ENCODE measurements at places on chromosomes 7 and 10. TPM values are rescaled to one million over a fixed set of nuclear protein-coding genes. Genes with fewer than 3 reads are reported as not detected.

Gene SUGCT
- total RNA-seq = 1.7 TPM

Gene MBL2
- total RNA-seq = not detected

Gene SFRP5
- 0.27 TPM for total RNA-seq

Gene ORC5
- 16.0 TPM for total RNA-seq

Gene VPS41
- total RNA-seq = 103 TPM

Gene HABP2
- 0.77 TPM for total RNA-seq

Gene EEPD1
- total RNA-seq = 7.9 TPM

Gene NKX1-2
- not detected for total RNA-seq

Gene NODAL
- total RNA-seq = not detected

Gene AMPH
- 1.2 TPM for total RNA-seq

- DNase-seq = no peak
- H3K4me3 ChIP-seq = no peak overlapping the region
- H3K4me1 ChIP-seq = peaks cover 4% of the 10 kb centered on the region
- H3K27ac ChIP-seq = no peak overlapping the region
Observed at GRCh38 chr7:55474944-55475854, 97.1 kb downstream of the VOPP1 start.

- DNase-seq = no peak
- no peaks in the 10 kb centered on the region for H3K27me3 ChIP-seq
- H3K4me1 ChIP-seq = no peaks in the 10 kb centered on the region
- peaks cover 92% of the 10 kb centered on the region for H3K36me3 ChIP-seq
- H3K4me3 ChIP-seq = no peak overlapping the region
- no peak overlapping the region for H3K27ac ChIP-seq
Observed at GRCh38 chr10:5743736-5744135, 59.1 kb downstream of the TASOR2 start.

DNA sequence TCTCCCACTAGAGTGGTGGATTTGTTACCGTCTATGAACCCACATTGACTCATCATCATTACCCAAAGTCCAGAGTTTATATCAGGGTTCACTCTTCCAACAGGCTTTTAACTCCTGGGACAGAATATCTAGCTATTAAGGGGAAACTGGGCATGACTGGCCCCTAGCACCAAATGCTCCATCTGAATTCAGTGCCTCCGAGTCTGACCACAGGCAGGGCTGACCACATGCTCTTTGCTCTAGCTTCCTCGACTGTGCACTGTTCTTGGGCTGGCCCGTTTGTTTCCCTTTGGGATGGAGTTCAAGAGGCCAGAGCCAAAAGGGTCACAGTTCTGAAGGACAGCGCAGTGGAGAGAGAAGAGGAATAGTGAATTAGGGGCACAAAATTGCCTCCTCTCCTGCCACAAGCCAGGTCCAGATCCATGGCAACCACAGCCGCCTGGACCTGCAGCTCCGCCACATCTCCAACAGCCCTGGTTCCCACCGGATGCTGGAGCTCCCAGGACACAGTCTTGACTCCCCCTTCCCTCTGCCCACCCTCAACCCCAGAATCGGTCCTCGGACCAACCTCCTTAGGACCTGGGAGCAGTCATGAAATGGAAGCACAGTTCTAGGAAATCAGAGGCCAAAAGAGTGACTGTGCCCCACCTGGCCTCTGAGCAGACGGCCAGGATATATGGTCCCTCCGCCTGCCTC lies 16.2 kb downstream of the CAMK2G start:
- no peak overlapping the region for H3K27ac ChIP-seq
- H3K4me3 ChIP-seq = no peak overlapping the region
- no peaks in the 10 kb centered on the region for H3K27me3 ChIP-seq

DNA sequence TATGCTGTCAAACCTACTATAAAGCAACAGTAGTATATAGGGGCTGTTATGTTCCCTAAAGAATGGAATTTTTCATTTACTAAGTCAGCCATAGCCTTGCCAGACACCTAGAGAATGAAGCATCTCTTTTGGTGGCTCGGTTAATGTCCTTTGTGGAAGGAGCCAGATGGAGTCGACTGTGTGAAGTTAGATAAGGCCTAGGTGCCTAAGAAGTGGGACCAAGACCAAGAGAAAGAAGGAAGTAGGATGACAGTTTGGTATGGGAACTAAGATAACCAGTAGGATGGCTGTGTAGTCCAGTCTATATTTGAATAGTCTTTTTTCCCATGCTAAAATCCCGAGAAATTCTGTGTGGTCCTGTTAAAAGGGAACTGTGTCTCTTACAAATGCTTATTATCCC lies 62.2 kb downstream of the REEP3 start:
- no peaks in the 10 kb centered on the region for H3K27me3 ChIP-seq
- H3K27ac ChIP-seq = no peak overlapping the region
- peaks cover 26% of the 10 kb centered on the region for H3K4me1 ChIP-seq
- no peaks in the 10 kb centered on the region for H3K36me3 ChIP-seq
- H3K4me3 ChIP-seq = no peak overlapping the region

DNA sequence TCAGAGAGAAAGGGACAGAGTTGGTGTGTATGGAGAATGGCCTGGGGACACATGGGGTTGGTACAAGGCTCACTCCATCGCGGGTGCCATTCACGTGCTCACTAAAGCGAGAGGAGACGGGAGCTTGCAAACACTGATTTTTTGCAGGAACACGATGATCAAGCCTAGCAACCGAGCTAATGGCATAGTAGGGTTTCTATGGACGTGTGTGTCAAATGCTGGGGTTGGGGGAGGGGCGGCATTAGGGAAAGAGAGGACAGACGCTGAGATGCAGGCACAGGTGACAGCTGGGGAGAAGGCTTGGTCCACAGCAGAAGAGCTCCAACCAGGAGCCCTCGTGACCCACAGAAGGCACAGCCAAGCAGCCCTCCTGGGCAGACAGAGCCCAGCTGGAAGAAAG lies 33.9 kb downstream of the RCC1L start:
- no peak overlapping the region for H3K27ac ChIP-seq
- no peak overlapping the region for H3K4me3 ChIP-seq
- no peaks in the 10 kb centered on the region for H3K27me3 ChIP-seq
- DNase-seq = no peak
- H3K4me1 ChIP-seq = no peaks in the 10 kb centered on the region
- peaks cover 34% of the 10 kb centered on the region for H3K36me3 ChIP-seq

- H3K36me3 ChIP-seq = no peaks in the 10 kb centered on the region
- no peak overlapping the region for H3K4me3 ChIP-seq
- H3K4me1 ChIP-seq = no peaks in the 10 kb centered on the region
- peaks cover 8% of the 10 kb centered on the region for H3K27me3 ChIP-seq
- H3K27ac ChIP-seq = no peak overlapping the region
Observed at GRCh38 chr7:155255621-155256020, 42.1 kb upstream of the INSIG1 start.

DNA sequence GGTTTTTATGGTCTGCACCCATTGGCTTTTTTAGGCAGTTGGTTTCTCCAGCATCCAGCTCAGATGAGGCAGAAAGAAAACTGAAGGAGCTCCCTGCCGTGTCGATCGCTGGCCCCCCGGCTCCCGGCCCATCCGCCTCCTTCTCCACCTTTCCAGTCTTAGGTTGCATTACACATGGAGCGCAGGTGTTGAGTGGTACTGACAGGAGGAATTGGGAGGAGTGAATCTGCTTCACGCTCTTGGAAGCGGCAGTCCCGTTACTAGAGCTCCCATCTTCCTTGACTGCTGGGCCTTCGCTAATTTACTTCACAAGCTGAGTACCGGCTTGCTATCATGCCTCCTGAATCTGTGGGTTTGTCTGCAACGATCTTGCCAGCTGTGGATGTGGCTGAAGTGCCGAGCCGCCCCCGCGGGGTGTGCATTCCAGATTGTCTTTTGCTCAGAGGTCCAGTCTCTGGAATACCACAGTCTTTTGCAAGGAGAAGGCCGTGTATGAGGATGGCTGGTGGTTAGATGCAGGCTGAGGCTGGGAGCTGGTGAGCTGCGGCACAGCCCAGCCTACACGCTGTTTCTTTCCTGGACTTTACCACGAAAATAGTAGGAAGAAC lies 17.1 kb downstream of the IQCE start:
- no peaks in the 10 kb centered on the region for H3K4me1 ChIP-seq
- no peak overlapping the region for H3K4me3 ChIP-seq
- no peak overlapping the region for H3K27ac ChIP-seq
- H3K36me3 ChIP-seq = peaks cover 58% of the 10 kb centered on the region
- peak; percentile 6 for DNase-seq

DNA sequence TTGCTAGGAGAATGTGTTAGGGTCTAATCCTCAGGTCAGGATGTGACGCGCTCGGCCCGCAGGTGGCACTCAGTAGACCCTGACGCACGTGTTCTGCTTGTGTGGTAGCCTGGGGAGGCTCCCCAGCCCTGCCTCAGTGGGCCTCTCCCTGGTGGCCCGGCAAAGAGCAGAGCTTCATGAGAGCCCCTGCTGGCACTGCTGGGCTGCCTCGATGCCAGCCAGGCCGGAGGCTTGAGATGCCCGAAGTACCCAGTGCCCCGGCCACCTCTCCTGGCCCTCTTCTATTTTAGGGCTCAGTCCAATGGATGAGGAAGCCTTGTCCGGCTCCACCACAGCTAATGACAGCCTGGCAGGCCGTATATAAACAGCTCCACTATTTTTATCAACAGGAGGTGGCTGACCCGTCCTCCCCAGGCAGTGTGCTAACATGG lies 42.0 kb downstream of the PRF1 start:
- no peak for DNase-seq
- no peak overlapping the region for H3K4me3 ChIP-seq
- H3K27me3 ChIP-seq = no peaks in the 10 kb centered on the region
- H3K27ac ChIP-seq = no peak overlapping the region
- H3K4me1 ChIP-seq = peaks cover 40% of the 10 kb centered on the region

- H3K27me3 ChIP-seq = no peaks in the 10 kb centered on the region
- H3K4me1 ChIP-seq = no peaks in the 10 kb centered on the region
- DNase-seq = no peak
Observed at GRCh38 chr7:142131439-142132185, 20.1 kb downstream of the MGAM2 start.

- H3K27me3 ChIP-seq = no peaks in the 10 kb centered on the region
- no peaks in the 10 kb centered on the region for H3K4me1 ChIP-seq
- no peak for DNase-seq
- H3K27ac ChIP-seq = no peak overlapping the region
Observed at GRCh38 chr10:9081253-9081652, 1026.8 kb downstream of the GATA3 start.

GRCh38 chr10:99435986-99436638 lies 5.7 kb upstream of the GOT1 start:
- peaks cover 10% of the 10 kb centered on the region for H3K4me1 ChIP-seq
- H3K27me3 ChIP-seq = no peaks in the 10 kb centered on the region
- peaks cover 10% of the 10 kb centered on the region for H3K36me3 ChIP-seq
- no peak for DNase-seq

DNA sequence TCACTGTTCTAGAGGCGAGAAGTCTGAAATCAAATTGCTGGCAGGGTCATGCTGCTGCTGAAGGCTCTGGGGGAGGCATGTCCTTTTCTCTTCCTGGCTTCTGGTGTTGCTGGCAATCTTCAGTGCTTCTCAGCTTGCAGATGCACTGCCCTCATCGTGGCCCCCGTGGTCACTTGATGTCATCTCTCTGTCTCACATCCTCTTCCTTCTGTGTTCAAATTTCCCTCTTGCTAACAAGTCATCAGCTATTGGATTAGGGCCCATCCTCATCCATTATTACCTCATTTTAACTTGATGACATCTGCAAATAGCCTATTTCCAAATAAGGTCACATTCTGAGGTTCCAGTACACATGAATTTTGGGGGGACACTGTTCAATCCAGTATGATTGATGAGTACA lies 36.6 kb upstream of the SRGN start:
- H3K27ac ChIP-seq = peak overlapping the region; percentile 15
- peaks cover 46% of the 10 kb centered on the region for H3K4me1 ChIP-seq
- no peak overlapping the region for H3K4me3 ChIP-seq
- peak; percentile 76 for DNase-seq
- H3K27me3 ChIP-seq = no peaks in the 10 kb centered on the region
- no peaks in the 10 kb centered on the region for H3K36me3 ChIP-seq

GRCh38 chr10:930625-931325 lies 730 bp downstream of the LARP4B start:
- peak; percentile 79 for DNase-seq
- peak overlapping the region; percentile 68 for H3K4me3 ChIP-seq
- H3K4me1 ChIP-seq = peaks cover 47% of the 10 kb centered on the region
- no peaks in the 10 kb centered on the region for H3K27me3 ChIP-seq

GRCh38 chr7:945556-946255 lies 8.8 kb downstream of the ADAP1 start:
- peak; percentile 93 for DNase-seq
- no peaks in the 10 kb centered on the region for H3K36me3 ChIP-seq
- H3K27ac ChIP-seq = peak overlapping the region; percentile 88
- H3K4me1 ChIP-seq = peaks cover 7% of the 10 kb centered on the region
- peak overlapping the region; percentile 52 for H3K4me3 ChIP-seq

- no peak overlapping the region for H3K4me3 ChIP-seq
- H3K4me1 ChIP-seq = no peaks in the 10 kb centered on the region
- no peaks in the 10 kb centered on the region for H3K36me3 ChIP-seq
- H3K27ac ChIP-seq = no peak overlapping the region
- H3K27me3 ChIP-seq = peaks cover 50% of the 10 kb centered on the region
- no peak for DNase-seq
Observed at GRCh38 chr10:128286762-128287500, 160.7 kb upstream of the MKI67 start.

- no peaks in the 10 kb centered on the region for H3K36me3 ChIP-seq
- no peak overlapping the region for H3K4me3 ChIP-seq
- H3K4me1 ChIP-seq = no peaks in the 10 kb centered on the region
- DNase-seq = no peak
- H3K27ac ChIP-seq = no peak overlapping the region
Observed at GRCh38 chr7:108330227-108330626, 126.0 kb downstream of the NRCAM start.

DNA sequence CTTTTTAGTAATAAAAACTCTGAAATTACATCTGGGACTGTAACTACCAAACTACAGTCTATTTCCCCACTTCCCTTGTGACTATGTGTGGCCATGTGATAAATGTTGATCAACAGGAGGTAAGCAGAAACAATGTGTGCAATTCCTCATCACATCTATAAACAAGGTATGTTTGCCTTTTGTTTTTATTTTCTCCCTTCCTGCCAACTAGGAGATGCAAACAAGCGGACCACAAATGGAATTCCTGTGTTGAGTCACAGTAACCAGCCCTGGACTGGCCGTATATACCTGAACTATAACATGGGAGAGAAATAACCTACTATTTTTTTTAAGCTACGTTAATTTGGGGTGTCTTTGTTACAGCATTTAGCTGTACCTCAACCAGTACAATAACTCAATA lies 52.5 kb downstream of the SCRN1 start:
- H3K4me3 ChIP-seq = no peak overlapping the region
- H3K4me1 ChIP-seq = no peaks in the 10 kb centered on the region
- no peaks in the 10 kb centered on the region for H3K27me3 ChIP-seq
- DNase-seq = no peak
- no peak overlapping the region for H3K27ac ChIP-seq
- peaks cover 71% of the 10 kb centered on the region for H3K36me3 ChIP-seq

DNA sequence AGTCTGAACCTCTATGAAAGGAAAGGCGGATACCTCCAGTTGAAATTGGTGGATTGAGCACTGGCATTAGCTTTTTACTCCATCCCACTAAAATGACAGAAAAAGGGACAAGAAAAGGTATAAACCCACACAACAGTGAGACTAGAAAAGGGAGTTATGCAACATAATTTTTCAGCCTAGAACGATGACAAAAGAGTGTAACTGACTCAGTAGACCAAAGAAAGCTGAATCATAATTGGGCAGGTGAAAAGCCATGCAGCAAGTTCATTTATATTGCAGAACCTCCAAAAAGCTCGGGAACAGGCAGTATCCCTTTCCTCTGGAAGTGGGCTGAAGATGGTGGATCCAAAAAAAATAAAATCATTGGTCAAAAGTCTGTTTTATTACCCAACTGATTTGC lies 30.5 kb upstream of the ZCCHC24 start:
- no peaks in the 10 kb centered on the region for H3K4me1 ChIP-seq
- no peaks in the 10 kb centered on the region for H3K36me3 ChIP-seq
- H3K27ac ChIP-seq = no peak overlapping the region

GRCh38 chr10:72557362-72557761 lies 68.5 kb downstream of the MICU1 start:
- no peak for DNase-seq
- no peak overlapping the region for H3K27ac ChIP-seq
- H3K27me3 ChIP-seq = no peaks in the 10 kb centered on the region
- H3K4me3 ChIP-seq = no peak overlapping the region
- peaks cover 43% of the 10 kb centered on the region for H3K36me3 ChIP-seq
